NCI-H510A (cell line): ENCODE measurements at places on chromosomes 2 and 18.
A peak's percentile ranks its signal among the peaks of the same experiment; 100 is the strongest.

- DNase-seq = no peak
Observed at GRCh38 chr2:74862020-74862964, 28.4 kb downstream of the HK2 start.

DNA sequence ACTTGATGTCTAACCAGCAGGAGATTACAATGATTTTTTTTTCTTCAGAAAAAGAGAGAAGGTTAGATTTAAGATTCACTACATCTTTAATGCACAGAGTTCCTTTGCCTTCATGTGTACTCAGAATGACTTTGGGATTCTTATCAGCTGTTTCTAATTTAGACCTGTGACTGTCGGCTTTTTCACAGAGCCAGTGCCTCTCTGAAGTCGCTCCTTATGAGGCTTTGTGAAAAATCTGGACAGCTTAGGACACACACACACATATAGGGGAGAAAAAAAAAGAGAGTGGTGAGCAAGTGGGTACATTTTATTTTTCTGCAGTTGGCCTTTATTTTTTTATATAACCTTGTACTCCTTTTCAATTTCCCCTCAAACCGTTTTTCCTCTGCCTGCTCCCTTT lies 893.1 kb upstream of the CELF4 start:
- DNase-seq = no peak

GRCh38 chr2:23211987-23212583 lies 172.9 kb upstream of the KLHL29 start:
- DNase-seq = no peak

DNA sequence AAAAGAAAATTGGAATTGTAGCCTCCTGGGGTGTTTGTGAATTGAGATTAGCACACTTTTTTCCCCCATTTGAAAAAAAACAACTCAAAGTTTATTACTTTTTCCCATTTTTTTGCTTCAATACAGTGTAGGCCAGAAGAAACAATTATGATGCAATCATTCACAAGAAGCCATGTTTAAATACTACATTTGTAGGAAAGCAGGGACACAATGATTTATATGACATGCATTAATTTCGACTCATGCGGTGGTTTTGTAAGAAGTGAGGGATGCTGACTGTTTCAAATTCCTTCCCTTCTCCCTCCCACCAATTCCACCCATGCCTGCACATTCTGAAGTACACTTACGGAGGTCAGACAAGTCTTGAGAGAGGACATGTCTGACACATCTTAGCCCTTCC lies 774.2 kb upstream of the FSHR start:
- no peak for DNase-seq

DNA sequence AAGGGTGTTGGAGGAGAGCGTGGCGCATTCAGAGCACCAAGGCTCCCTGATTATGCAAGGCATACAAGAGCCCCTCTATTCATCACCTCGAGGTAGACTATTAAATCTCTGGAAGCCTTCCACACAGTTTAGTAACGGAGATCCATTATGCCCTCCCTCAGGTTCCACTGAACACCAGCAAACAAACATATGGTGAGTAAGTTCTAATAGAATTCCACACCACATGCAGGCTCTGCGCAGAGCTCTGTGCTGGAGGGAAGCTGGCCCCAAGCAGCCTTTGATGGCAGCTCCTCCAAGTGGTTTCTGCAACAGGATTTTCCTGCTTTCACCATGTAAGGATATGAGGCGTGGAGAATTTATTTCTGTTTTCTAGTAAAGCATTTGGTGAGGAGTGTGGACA lies 238.6 kb downstream of the C1D start:
- DNase-seq = no peak

DNA sequence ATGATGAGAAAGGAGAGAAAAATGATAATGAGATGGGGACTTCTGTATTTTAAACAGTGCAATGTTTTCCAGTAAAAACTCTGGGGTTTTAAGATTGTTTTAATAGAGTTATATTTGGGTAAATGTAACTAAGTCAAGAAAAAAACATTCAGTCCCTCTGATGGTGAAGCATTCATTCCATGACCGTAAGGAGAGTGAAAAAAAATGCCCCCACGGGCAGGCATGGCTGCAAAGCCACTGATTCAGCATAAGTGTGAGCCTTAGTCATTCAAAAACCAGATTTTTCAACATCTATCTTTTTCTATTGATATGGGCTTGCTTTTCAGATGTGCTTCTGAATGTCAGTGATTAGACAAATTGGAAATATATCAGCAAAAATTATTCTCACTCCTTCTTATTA lies 957.8 kb downstream of the SLC4A3 start:
- DNase-seq = no peak

- DNase-seq = no peak
Observed at GRCh38 chr2:182858671-182859070, 7.8 kb downstream of the FRZB start.

- DNase-seq = no peak
Observed at GRCh38 chr18:76928179-76928868, 106.0 kb downstream of the ZNF236 start.

- no peak for DNase-seq
Observed at GRCh38 chr2:38107738-38108410, 31.9 kb upstream of the CYP1B1 start.

DNA sequence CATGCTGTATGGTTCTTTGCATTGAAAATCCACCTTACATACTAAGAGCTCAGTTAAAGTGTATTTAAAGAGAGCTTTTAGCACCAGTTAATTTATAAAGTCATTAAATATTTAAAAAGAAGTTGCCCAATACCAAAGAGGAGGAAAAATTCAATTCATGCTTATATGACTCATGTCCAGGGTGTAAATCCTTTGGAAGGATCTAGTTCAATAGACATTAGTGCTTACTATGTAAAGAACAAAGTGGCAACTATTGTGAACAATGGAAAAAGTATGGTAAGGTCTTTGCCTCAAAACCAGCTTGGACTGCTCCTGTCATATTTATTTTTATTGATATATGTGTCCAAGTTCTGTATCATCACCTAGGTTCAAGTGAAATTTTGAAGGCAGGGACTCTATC lies 90.5 kb downstream of the SCN9A start:
- no peak for DNase-seq

DNA sequence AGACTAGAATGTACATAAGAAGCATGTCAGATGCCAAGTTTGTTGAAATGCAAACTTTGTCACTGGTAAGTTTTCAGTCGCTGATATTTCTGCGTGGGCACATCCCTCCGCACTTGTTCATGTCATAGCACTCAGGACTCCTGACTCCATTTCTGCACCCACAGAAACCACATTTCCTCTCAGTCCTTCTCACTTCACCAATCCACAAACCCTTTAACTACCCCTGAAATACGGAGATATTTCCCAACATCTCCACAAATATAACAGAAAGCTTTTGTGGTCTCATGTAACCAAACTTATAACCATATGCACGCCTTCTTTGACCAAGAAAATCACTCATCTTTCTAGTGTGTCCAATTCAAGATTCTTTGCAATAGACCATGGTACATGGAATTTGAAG lies 276.9 kb upstream of the ERBB4 start:
- DNase-seq = no peak

- peak; percentile 29 for DNase-seq
Observed at GRCh38 chr2:118773826-118774225, 73.6 kb downstream of the EN1 start.

DNA sequence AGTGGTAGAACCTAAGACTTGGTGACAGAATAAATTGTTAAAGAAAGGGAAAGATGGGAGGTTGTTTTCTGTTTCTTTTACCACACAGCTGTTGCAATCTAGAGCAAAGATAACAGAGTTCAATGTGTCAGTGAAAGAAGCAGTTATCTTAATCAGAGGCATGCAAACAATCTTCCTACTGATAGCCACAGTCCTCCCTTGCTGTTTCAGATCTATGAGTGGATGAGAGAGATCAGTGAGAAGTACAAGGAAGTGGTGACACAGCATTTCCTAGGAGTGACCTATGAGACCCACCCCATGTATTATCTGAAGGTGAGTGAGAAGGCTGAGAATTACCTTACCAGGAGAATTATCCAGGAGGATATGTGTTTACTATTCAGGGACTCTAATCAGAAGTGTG lies 15.9 kb downstream of the CPO start:
- no peak for DNase-seq

GRCh38 chr2:12433626-12433990 lies 283.1 kb upstream of the TRIB2 start:
- no peak for DNase-seq

GRCh38 chr2:85714841-85715240 lies 20.7 kb downstream of the GNLY start:
- DNase-seq = no peak

DNA sequence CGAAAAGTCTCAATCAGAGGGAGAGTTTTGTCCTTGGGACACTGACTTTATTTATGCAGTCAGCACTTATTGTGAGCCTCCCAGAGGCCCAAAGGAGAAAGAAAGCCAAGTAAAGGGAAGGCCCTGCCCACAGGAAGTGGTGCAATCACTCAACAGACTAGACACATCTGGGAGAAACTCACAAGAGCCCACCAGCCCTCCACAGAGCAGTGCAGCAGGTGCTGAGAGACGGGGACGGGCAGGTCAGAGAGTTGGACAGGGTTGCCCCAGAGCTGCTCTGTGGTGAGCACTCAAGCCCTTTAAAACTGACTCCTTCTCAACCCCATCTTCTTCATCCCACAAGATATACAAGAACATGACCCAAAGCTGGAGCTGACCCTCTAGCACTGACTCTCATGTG lies 96.0 kb downstream of the TFCP2L1 start:
- DNase-seq = no peak

GRCh38 chr2:146666340-146666739 lies 1178.5 kb upstream of the ACVR2A start:
- no peak for DNase-seq

- DNase-seq = no peak
Observed at GRCh38 chr2:223215254-223215516, 163.2 kb downstream of the KCNE4 start.

GRCh38 chr2:191983186-191983585 lies 136.3 kb upstream of the CAVIN2 start:
- no peak for DNase-seq

DNA sequence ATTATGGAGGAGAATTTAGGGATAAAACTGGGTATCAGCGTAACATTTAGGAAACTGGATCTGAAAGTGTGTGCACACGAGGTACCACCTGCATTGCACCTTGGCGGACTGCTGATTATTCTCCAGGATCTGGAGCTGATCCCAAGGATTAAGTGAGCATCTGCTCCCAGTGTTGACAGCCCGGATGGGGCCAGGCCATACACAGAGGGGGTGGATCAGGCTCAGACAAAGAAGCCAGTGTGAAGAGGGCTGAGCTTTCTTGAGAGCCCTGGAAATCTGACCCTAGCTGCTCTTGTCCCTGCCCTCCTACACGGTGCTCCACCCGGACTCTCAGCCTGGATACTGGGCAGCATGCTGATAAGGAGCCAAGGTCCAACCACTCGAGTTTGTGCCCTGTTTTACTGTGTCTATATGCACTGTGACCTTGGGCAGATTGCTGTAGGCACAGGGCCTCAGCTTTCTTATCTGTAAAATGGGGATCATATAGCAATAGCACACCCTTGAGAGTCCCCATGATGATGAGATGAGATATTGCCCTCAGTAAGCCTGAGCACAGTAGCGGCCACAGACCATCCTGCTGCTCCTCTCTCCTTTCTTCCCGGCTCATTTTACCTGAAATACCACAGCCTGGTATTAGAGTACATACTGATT lies 396.8 kb upstream of the CELF4 start:
- no peak for DNase-seq

DNA sequence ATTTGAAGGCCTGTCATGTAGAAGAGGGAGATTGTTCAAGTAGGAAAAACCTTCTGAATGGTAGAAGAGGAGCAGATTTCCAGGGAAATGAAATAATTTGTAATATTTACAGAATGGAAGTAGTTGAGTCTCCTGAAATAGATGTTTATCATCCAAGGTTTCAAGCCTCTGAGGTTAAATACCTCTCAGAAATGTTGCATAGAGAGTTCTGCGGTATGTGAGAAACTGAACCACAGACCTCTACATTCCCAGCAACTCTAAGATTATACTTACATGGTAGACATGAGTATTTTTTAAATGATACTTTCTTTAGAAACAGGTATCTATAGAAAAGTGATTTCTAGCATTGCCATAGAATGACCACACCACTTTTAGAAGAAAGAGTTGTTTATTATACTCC lies 379.8 kb upstream of the FANCL start:
- no peak for DNase-seq
